ENCODE measurements at places on chromosomes 2 and 18.
A peak's percentile ranks its signal among the peaks of the same experiment; 100 is the strongest.

- DNase-seq, result no peak
Measured at GRCh38 chr18:55310044-55310676, 277.8 kb downstream of the TCF4 start.

GRCh38 chr2:234953116-234954031 is 1.6 kb downstream of the SH3BP4 start:
- no peak for DNase-seq

GRCh38 chr2:188292348-188293239 is 920 bp downstream of the GULP1 start:
- DNase-seq, result peak; percentile 69

- no peak for DNase-seq
Measured at GRCh38 chr2:64263315-64263714, 119.1 kb upstream of the PELI1 start.

- DNase-seq, result no peak
Measured at GRCh38 chr18:49170925-49171505, 220.2 kb upstream of the SMAD7 start.

- no peak for DNase-seq
Measured at GRCh38 chr2:200484934-200485333, 24.9 kb downstream of the KCTD18 start.

DNA sequence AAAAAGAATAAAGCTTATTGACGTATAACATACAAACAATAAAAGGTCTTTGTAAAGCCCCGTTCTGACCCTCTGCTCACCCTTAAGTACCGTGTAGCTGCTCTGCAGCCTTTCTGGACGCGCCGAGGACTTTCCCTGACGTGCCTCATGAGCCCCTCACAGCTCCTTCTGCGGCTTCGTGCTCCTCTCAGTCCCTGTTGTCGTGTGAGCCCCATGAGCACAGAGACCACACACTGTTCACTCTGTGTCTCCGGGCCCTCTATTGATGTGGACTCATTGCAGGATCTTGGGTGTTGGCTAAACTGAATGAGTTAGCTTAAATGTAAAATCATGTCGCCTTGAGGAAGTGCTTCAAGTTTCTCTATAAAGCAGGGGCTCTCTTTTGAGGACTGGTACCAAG is 43.6 kb upstream of the INHBB start:
- no peak for DNase-seq

- DNase-seq, result no peak
Measured at GRCh38 chr18:46320928-46321711, 216.9 kb downstream of the HAUS1 start.

DNA sequence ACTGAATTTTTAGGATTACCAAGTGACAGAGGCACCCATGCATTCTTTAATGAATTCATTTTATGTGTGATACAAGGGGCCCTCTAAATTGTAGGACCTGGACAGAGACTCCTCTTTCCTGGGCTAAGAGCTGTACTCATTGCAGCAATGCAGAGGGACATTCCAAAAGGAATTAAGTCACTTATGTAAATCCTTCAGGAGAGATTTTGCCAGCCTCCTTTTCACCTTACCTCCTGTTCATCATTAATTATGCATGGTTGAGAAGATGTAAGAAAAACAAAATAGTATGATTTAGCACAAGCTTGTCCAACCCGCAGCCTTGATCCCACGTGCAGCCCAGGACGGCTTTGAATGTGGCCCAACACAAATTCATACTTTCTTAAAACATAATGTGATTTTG is 84.5 kb upstream of the TANK start:
- no peak for DNase-seq

- no peak for DNase-seq
Measured at GRCh38 chr18:78828131-78828530, 151.5 kb upstream of the SALL3 start.

GRCh38 chr2:213237251-213237650 is 47.0 kb upstream of the SPAG16 start:
- DNase-seq, result no peak

DNA sequence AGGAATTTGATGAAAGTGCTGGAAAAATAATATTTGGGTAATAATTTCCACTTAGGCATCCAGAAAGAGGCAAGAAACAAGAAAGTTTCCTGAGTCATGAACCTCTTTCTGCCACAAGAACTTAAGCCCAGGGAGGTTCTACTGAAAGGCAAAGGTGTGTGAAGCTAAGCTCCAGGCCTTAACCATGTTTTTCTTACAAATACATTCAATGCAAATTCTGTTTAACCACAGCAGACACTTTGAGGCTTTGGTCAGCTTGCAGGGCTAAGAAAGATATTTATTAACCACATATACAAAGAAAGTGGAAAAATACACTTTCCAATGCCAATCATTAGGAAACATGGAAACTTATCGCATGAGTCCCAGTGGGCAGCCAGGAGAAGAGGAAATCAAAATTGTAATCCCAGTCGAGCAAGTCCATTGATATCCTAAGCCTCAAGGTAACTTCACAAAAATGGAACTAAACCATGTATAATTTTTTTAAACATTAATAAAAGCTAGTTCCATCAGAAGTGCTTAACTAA is 68.3 kb downstream of the PIEZO2 start:
- DNase-seq, result no peak

GRCh38 chr2:110983133-110983532 is 137.6 kb upstream of the BCL2L11 start:
- no peak for DNase-seq

DNA sequence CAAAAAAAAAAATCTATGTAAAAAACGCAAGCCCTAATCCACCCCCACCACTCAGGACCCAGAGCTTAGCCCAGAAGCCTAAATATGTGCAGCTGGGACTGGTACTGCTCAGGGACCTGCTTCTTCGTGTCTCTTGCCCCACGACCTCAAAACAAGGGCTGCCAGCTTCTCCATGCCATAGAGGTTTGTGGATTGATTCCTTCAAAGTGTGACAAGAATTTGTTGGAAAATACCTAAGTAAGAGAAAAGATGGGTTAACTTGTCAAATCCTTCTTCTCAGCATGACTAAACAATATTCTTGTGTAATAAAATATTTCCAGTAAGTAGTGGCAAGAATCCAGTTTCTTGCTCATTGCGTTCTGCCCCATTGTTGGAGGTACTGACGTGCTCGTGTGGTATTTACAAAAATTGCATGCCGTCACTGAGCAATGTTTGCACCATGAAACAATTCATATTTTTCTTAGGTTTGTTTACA is 825 bp upstream of the SCYGR1 start:
- no peak for DNase-seq

- no peak for DNase-seq
Measured at GRCh38 chr2:68847751-68848150, 23.4 kb downstream of the BMP10 start.

DNA sequence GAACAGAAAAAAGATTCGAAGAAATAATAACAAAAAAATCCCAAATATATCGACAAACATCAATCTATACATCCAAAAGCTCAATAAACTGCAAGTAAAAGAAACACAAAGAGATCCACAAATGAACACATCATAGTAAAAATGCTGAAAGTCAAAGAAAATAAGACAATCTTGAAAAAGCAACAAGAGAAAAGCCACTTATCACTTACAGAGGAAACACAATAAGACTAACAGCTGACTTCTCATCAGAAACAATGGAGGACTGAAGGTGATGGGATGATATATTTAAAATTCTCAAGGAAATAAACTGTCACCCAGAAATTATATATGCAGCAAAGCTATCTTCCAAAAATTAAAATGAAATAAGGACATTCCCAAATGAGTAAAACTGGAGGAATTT is 140.3 kb downstream of the NDUFA10 start:
- no peak for DNase-seq

GRCh38 chr2:175595139-175595538 is 406.9 kb downstream of the LNPK start:
- DNase-seq, result no peak

DNA sequence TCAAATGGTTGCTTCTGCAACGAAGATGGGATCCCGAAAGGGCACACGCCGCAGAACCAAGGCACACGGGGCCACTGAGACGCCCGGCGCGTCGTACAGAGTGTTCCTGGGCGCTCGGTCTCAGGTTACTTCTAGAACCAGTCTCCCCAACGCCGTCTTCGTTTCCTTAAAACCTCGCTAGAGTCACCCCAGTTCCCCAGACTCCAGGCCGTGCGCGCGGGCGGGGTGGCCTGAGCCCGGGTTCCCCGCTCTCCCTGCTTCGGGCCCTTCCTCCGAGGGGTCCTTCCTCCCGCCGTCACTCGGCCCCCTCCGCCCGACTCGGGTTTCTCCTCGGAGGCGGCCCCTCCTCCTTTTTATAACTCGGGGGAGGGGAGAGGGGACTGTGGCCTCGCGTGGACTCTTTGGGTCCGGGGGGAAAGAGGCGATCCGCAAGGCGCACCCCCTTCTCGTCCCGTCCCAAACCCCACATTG is 774 bp upstream of the FZD7 start:
- DNase-seq, result no peak

DNA sequence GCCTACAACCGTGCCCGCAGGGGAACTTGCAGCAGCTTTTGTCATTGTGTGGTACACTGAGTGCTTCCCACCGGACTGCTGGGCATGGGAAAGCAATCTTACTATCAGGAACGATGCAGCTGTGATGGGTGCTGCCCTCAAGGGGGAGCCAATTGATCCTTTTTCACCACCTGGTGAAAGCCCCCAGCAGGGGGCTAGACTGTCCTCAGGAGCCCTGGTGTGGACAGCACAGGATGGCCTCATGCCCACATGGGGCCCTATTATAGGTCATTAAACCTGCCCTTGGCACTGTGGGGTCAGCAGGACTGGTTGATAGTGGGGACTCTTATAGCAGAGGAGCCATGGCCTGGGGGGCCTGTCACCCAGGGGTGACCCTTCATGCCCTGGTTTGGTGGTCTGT is 172.2 kb downstream of the GLI2 start:
- DNase-seq, result no peak

DNA sequence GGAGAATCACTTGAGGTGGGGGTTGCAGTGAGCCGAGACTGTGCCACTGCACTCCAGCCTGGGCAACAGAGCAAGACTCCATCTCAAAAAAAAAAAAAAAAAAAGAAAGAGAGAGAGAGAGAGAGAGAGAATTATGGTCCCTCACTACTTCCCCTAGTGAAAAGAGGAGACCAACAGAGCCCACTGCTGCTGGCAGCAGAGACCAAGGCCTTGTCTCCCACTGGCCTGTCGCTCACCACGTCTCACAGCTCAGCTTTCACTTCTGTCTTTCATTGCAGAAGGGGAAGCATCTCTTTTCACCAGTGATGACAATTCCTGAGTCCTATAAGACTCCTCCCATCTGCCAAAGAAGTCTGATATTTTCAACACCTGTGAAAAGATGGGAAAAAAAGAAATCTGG is 81.3 kb downstream of the CLHC1 start:
- DNase-seq, result no peak

DNA sequence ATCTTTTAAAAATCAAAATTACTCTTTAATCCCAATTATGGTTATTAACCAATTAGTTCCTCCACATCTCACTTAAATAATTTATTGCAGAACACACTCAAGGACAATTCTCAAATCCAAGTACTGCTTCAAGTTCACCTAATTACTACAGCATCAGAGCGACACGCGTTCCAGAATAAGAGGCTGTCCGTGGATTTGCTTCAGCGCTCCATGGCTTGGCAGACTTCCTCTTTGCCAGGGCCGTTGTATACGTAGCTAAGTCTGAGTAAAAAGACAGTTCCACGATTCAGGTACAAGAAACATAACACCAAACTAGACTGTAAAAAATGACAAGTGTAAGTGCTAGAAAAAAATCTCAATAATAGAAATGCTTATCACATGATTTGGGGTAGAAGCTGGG is 153.2 kb upstream of the MYT1L start:
- peak; percentile 22 for DNase-seq

DNA sequence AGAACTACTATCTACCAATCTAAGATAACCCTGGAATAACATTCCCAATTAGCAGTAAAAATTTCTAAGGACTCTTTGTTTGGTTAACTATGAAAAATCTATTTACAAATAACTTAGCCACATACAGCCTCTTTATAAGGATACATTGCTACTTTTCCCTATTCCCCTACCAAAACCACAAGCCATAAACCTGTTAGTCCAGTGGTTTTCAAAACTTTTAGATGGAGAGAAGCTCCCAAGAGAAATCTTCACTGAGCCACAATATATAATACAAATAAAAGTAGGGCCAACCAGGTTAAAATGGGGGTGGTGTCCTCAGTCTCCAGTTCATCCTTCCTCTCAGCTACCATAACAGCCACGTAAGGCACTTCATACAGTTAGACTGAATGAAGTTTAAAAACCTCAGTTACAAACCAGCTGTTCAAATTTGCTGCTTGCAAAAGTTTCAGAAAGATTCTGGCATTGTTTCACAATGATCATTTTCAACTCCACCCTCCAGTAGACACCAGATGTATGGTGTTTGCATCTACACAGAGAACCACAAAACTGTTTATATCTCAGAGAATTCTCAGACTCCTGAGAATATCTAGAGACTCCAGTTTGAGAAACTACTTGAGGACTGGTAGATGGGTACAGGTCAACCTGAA is 26.0 kb downstream of the SOS1 start:
- DNase-seq, result no peak

- no peak for DNase-seq
Measured at GRCh38 chr2:16284941-16285625, 344.7 kb downstream of the MYCN start.

DNA sequence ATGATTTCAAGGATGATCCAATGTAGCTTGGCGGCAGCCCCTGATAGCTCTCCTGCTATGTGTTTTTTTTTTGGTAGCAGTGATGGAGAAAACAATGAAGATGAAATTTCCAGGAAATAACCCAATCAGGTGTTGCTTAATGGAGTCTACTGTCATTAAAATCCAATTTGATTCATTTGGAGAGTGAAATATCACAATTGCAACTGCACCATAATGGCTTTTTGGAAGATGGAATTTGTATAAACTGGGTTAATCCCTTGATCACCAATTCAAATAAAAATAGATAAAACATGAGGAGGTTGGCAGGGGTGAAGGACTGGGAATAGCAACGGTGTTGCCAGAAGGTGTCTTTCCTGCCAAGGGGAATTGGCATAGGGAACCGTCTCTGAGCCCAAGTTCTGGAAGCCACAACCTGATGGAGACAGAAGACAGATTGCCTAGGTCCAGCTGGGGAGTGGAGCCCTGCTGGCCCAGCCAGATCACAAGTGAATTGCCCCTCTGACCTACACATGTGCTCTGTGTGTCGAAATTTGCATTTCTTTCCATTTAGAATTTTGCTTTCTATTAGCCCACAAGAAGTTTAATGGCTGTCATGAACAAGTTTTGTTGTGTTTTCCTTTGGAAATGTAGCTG is 170.3 kb upstream of the SPRED2 start:
- no peak for DNase-seq

- no peak for DNase-seq
Measured at GRCh38 chr2:98952966-98953365, 16.9 kb upstream of the CRACDL start.

GRCh38 chr2:42658306-42658705 is 89.9 kb downstream of the MTA3 start:
- no peak for DNase-seq

DNA sequence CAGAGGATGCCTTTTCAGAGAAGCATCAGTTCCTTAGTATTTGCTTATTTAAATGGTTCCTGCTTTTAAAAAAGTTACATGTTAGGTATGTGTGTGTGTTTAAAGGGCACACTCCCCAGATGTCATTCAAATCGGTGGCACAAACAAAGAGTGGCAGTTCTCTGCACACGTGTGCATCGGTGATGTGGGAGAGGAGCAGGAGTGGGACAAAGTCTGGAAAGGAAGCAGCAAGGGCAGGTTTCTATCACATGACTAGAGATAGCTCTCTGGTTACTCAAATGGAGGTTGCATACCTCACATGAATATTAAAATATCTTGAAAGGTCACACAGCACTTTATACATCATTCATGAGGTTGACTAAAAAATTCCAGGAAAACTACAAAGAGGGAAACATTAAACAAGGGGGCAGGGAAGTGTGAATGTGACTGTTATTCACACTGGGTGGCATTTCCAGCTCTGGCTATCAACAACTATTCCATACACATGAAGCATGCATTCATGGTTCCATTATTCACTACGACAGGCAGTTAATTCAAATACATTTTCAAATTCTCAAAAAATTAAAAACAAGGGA is 64.7 kb downstream of the SEPTIN10 start:
- no peak for DNase-seq

Data from NCI-H2029 treated with DMSO at 0.1 percent for 48 hours (cell line).